ENCODE measurements at places on chromosomes 3 and 15.

GRCh38 chr3:121063628-121064027 lies 155.6 kb downstream of the STXBP5L start:
- DNase-seq = no peak

DNA sequence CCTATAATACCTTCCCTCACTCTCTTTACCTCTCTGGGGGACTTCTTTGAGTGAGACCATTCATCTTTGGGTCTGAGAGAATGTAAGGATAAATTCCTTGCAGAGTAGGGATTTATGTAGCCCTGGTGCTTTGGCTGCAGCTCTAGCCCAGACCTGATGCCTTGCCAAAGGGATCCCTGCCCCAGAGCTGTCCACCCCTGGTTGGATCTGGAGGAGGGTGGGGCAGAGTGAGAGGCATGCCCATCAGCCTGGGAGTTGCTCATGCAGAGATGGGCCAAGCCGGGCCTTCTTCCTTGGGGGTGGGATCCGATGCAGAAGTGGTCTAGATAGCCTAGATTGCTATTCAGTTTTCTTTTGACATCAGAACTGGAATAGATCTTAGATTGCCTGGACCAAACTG lies 31.5 kb downstream of the RTP1 start:
- no peak for DNase-seq

GRCh38 chr15:63987796-63988378 lies 58.4 kb downstream of the DAPK2 start:
- no peak for DNase-seq

DNA sequence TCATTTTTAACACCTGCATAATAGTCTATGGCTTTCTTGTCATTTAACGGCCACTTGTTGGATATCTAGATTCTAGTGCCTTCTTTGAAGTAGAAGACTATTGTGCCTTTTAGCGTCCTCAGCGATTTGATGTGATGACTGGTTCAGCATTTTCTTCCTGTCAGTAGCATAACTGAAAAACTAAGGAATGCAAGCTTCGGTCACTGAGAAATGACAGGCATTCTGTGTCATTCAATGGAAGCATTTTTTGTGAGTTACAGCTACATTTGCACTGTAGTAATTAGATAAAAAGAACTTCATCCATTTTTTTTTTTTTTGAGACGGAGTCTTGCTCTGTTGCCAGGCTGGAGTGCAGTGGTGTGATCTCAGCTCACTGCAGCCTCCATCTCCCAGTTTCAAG lies 10.3 kb downstream of the NEK11 start:
- DNase-seq = no peak

DNA sequence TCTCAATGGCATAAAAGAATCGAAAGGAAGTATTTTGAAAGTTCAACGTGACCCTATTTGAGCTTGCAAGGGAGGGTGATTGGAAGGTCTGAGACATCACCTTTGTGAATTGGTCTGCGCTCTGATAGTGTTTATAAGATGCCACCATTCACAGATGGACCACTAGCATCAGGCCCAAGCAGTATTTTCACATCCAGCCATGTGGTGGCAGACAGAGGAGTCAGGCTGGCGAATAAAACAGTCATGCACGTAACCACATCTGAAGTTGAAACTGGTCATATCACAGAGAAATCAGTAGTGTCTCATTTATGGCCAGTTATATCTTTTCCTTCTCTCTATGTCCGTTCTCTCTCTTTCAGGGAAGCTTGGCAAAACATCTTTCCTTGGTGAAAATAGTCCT lies 170.1 kb upstream of the ONECUT1 start:
- no peak for DNase-seq

DNA sequence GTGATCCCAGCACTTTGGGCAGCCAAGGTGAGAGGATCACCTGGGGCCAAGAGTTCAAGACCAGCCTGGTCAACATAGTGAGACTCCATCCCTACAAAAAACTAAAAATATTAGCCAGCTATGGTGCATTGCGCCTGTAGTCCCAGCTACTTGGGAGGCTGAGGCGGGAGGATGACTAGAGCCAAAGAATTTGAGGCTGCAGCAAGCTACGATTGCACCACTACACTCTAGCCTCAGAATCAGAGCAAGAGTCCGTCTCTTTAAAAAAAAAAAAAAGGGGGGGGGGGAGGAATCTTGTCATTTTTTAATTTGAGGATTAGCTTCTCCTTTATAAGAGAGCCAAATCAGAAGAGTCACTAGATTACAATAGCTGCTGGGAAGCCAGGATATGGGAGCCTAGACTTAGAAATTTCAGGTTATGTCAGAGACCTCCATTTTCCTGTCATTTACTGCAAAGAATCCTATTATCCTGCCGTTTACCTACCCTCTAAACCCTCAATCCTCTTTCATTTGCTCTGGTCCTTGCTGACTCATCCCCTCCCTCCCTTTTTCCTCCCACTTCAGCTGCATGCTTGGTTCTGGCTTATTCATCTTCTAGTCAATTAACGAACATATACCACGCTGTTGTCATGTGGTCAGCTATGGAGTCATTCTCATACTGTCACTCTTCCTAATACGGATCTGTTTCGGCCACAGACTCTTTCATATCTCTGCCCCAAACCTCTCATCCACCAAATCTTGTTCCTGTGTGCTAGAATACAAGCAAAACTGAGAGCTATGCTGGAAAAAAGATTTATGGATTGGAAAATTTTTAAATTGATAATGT lies 83.8 kb upstream of the PPIB start:
- peak; percentile 28 for DNase-seq
